ENCODE measurements at places on chromosomes 6 and 20.
A peak's percentile ranks its signal among the peaks of the same experiment; 100 is the strongest.

DNA sequence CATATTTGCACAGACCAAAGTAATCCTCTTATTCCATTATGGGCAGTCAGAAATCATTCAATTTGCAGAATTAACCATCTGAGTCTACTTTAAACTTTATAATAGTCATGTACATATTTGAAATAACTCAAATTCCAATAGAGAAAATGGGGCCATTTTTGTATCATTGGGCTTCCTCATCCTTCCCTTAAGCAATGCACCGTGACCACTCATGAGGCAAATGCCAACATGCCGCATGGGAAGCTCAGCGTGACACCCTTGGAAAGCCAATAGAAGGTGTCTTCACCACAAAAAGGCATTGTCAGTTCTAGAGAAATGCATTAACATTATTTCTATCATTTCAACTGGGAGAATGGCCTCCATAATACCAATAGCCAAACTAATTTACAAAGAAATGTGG, 38.5 kb downstream of the SIM1 start:
- no peak for DNase-seq

GRCh38 chr6:169045486-169045885, 208.2 kb downstream of the THBS2 start:
- DNase-seq, result peak; percentile 30

DNA sequence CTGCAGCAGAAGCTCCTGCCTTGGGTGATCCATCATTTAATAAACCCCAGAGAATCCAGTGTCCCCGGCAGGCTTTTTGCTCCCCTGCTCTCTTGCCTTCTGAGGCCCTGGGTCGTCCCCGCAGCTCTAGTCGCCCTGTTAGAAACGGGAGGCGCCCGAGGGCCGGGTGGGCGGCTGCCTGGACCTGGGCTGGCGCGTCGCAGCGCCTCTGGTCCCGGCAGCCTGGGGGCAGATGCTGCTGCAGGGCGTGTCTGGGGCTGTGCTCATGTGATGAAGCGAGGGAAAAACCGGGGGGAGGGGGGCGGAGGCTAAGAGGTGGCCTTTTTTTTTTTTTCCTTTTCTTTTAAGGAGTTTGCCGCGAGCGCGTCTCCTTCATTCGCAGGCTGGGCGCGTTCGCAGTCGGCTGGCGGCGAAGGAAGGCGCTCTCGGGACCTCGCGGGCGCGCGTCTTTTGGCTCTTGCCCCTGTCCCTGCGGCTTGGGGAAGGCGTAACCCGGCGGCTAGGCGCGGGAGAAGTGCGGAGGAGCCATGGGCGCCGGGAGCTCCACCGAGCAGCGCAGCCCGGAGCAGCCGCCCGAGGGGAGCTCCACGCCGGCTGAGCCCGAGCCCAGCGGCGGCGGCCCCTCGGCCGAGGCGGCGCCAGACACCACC, 394 bp downstream of the AKAP12 start:
- peak; percentile 74 for DNase-seq

GRCh38 chr20:40173872-40174271, 515.2 kb downstream of the MAFB start:
- no peak for DNase-seq

- no peak for DNase-seq
Measured at GRCh38 chr6:137904822-137905617, 38.0 kb downstream of the TNFAIP3 start.

GRCh38 chr20:48467622-48468021, 360.2 kb downstream of the PREX1 start:
- DNase-seq, result no peak

DNA sequence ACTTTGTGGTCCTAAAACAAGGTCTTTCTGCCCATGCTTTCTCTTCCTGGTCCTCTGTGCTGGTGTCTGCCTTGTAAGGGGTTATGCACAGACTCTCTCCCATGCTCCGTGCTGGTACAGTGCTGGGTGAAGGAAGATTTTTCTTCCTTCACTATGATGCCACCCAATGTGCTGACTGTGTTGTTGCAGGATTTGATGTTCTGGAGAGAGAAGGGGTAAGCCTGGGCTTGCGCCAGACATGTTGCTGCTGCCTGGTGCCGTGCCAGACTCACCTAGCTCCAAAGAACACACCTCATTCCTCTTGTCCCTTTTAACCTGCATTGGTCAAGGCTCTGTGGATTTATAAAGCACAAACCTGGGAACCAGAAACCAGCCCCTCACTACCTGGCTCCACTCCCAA, 28.4 kb upstream of the ARMH2 start:
- DNase-seq, result no peak

DNA sequence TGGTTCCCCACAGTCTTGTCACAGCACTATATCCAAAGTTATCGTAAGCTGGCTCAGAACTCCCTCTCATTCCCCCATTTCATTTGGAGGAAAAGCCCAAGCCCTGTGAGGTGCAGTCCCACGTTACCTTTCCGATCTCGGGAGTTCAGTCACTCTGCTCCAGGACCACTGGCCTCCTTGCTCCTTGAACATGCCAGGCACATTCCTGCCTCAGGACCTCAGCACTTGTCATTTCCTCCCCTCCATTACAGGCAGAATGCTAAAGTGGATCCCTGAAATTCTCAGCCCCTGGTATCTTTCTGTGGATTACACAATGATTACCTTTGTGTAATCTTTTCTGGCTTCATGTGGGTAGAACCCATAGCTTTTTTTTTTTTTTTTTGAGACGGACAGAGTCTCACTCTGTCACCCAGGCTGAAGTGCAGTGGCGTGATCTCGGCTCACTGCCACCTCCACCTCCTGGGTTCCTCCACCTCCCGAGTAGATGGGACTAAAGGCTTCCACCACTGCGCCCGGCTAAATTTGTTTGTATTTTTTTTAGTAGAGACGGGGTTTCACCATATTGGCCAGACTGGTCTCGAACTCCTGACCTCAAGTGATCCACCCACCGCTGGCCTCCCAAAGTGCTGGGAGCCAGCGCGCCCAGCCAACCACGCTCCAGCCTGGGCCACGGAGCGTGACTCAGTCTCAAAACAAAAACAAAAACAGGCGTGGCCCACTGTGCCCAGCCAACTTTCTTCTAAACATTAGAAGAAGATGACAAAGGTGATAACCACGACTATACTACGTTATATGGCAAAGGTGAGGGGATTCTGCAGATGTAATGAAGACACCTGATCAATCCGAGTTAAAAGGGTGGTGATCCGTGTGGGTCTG, 4.0 kb upstream of the OXT start:
- DNase-seq, result no peak

DNA sequence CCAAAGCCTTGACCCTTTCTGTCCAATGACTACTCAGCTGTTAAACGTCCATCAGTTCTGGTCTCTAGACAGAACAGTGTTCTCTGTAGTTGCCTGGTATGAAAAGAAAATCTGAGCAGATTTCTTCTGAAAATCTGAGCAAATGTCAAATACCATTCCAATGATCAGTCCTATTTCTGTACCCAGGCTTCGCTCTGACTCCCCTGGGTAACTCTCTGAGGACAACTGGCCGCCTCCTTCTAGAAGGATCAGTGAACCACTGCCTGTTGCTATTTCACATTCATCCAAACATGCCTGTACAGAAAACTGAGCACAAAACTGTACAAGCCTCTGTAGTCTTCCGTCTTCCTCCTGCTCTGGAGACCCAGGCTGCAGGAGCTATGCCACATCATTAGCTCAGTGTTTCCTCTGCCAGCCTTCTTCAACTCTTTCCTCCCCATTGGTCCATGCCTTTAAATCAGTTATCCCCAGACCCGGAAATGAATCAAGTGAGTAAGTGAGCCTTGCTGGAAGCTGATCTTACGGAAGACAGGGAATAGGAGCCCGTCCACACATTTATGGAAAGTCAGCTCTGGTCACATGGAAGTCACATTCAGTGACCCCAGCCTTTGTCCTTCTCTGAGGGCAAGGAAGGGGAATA, 63.3 kb downstream of the DAAM2 start:
- DNase-seq, result no peak

- no peak for DNase-seq
Measured at GRCh38 chr20:43736588-43737158, 9.9 kb upstream of the GTSF1L start.

- DNase-seq, result no peak
Measured at GRCh38 chr6:128659878-128660622, 139.7 kb upstream of the PTPRK start.

DNA sequence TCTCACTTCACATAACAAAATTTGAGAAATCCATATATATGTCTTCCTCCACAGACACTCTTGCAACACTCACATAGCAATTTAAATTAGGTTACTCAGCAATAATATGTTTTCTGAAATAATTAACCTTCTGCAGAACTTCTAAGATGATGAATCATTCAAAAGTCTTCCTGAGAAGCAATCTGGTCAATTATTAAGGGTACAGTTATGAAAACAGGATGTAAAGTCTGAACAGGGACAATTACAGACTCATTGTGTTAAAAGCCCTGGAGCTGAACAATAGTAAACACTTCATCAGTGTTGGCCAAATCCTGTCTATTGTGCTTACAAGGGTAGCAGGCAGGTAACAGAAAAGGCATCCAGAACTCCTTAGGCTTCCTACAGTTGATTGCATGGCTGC, 75.4 kb downstream of the FILIP1 start:
- DNase-seq, result no peak

DNA sequence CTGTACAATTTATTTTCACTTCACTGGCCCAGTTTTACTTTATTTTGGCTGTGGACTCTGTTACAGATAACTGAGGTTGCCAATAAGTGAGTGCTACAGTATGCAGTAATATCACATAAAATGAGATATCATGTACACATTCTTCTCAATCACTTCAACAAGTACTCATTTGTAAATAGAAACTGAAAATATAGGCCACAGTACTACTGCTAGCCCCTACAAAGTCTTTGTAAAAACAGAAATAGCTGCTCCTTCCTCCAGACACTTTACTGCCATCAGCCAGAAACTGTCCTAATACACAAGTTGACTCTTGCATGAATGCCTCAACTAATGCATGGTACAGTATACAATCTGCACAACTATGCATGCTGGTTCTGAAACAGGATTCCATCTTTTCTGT, 9.2 kb downstream of the DTNBP1 start:
- DNase-seq, result no peak

- DNase-seq, result no peak
Measured at GRCh38 chr6:45272626-45273025, 55.5 kb upstream of the RUNX2 start.

DNA sequence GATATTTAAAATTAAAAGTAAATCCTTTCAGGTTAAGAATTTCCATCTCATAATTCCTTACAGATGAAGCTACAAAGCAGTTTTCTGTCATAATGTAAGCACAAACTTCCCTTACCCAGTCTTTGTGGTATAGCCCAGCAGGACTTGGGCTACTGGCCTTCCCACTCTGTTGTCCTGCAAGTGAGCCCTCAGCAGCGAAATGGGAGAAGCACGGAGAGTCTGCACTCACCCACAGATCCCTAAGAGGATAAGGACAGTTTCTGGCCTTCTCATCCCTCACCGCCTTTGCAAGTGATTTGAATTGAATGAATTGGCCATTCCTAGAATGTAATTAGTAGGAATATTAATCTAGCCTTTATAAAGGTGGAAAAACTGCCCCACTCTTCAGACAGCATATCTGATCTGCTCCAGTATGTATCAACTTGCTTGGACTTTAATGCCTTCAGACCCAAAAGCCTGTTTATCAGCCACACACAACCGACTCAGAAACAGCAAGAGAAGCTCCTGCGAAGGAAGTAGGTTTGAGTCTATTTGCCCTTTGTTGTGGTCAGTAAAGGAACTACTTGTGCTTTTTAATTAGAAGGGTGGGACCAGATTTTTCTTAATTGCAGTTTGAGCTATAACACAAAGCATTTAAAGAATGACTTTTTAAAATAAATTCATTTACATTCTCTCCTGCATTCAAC, 29.9 kb upstream of the PRDM1 start:
- DNase-seq, result no peak

GRCh38 chr6:113169484-113169883, 687.7 kb upstream of the MARCKS start:
- DNase-seq, result no peak

GRCh38 chr6:26175428-26176181, 88.4 kb downstream of the HFE start:
- DNase-seq, result no peak

Measured in dorsolateral prefrontal cortex (tissue), 122 donors.